HEK293T (cell line): ENCODE measurements at places on chromosomes 12 and 14.

GRCh38 chr12:2841056-2841650, 6.3 kb upstream of the NRIP2 start:
- DNase-seq = no peak

- no peak for DNase-seq
Measured at GRCh38 chr12:25071366-25071765, 122.5 kb upstream of the BCAT1 start.

- DNase-seq = no peak
Measured at GRCh38 chr12:71270057-71270456, 112.3 kb upstream of the TSPAN8 start.

- DNase-seq = no peak
Measured at GRCh38 chr14:21534576-21534975, 8.4 kb upstream of the SALL2 start.

DNA sequence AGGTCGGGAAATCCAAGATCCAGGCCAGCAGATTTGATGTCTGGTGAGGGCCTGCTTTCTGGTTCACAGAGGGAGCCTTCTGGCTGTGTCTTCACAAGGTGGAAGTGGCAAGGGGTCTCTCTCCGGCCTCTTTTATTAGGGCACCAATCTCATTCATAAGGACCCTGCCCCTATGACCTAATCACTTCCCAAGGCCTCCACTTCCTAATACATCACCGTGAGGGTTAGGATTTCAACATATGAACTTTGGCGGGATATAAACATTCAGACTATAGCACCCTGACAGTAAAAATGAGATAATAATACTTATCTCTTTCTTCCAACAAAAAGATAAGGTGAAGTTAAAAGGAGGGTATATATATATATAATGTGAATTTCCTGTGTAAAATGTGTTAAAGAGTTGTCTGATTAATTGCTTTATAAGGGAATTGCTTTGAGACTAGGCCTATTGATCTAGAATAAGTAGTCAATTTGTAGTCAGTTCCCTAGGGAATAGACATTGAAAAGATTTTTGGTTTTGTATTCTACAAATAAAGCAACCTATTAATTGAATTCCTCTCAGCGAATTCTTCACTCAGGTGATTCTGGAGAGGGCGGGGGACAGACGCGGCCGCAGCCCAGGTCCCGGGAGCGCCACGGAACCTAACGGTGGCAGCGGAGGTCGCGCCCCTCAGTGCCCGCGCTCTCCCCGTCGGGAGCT, 516 bp upstream of the LGALS3 start:
- DNase-seq = no peak
